ENCODE measurements at places on chromosomes 2 and 18.
A peak's percentile ranks its signal among the peaks of the same experiment; 100 is the strongest.

DNA sequence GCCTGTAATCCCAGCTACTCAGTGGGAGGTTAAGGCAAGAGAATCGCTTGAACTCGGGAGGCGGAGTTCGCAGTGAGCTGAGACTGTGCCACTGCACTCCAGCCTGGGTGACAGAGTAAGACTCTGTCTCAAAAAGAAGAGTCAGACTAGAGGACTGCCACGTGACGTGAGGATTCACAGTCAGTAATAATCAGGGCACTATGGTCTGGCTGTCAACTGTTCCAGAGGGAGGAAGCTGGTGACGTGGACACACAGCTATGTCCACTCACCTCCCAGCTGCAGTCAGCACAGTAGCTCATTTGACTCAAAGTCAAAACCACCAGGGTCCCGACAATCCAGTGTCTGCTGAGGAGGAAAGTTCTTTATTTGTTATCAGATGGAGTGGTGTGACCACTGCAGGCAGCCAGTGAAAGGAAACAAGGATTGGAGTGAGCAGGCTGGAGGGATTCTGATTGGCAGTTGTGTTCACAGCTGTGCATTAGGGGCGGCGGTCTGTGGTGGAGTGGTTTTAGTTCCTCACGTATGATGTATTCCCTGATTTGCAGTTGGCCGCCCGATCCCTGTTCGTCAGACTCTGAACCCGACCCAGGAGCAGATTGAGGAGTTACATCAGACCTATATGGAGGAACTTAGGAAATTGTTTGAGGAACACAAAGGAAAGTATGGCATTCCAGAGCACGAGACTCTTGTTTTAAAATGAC is 37.9 kb downstream of the MOGAT1 start:
- DNase-seq = peak; percentile 93

DNA sequence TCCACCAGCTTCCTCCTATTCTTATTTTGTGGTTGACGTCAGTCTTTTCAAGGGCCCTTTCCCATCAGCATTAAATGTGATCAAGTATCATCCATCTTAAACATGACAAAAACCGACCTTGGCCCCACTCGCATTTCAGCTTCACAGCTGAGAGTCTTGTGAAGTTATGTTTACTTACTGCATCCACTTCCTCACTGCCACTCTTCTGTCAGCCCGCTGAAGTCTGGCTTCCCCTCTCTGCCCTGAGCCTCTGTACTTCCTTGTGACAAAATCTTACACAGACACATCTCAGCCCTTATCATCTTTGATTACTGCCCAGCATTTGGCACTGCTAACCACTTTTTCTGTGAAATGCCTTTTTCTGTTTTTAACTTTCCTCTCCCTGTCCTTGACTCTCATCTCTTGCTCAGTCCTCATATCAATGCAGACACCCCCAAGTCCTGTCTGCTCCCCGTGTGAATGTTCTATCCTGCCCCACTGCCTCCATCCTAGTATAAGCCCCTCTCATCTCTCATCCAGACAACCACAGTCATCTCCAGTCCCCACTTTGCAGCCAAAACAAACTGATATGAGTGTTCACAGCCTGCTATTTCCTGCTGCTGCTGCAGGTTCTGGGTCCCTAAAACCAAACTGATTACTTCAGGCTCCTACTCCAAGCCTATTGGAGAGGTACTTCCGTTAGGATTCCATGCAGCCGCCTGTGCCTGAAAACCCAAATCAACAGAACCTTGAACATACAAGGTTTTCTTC is 31.4 kb downstream of the FOSL2 start:
- DNase-seq = peak; percentile 69

DNA sequence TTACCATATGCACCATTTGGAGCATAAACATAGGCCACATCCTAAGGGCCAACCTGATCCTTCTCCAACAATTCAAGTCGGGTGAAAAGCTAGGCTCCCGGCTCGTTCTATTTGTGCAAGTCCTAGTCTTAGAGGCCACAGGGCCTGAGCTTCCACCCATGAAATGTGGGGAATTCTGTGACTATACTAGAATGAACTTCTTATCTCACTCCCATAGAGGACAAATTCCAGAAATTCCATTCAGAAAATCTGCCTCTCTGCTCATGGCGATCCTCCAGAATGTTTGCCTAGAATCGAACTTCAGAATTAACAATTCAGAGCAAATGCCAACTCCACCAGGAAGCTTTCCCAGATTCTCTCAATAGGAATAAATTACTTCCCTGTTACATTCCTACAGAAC is 187.9 kb downstream of the BCL11A start:
- no peak for DNase-seq

- DNase-seq = no peak
These were observed 468.7 kb upstream of the CDH7 start for GRCh38 chr18:65282096-65282495.

DNA sequence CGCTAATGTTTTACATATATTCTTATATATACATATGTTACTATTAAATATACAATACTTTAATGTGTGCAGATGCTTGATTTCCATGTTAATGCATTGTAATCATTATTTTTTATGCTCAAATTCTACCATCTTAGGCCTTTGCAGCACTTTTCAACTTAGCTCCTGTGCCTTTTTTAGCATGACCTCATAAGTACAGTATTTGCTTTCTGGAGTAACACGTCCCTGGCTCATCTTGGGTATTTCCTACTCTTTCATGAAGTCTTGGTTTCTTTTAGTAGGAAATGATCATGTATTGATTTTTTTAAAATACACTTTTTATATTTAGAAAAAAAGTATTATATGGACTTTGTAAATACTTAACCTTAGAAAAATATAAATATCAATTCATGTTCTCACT is 36.5 kb downstream of the CAB39 start:
- no peak for DNase-seq

DNA sequence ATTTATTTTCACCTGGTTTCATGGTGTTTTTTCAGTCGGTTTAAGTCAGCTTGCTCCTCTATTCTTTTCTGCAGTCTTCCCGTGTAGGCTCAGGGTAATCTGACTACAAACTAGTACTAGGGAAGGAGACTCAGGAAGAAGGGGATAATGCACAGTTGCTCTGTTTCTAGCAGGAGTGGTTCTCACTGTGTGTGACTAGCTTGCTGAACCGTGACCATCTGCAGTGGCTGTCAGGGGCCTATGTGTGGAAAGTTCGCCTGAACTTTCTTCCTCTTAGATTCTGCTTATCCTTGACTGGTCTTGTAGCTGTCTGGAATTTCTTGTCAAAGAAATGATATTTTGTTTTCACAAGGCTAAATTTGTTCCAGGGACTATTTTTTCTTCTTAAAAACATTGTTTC is 46.3 kb upstream of the AQP4 start:
- no peak for DNase-seq

- DNase-seq = no peak
These were observed 23.3 kb downstream of the CHST10 start for GRCh38 chr2:100394111-100394641.

DNA sequence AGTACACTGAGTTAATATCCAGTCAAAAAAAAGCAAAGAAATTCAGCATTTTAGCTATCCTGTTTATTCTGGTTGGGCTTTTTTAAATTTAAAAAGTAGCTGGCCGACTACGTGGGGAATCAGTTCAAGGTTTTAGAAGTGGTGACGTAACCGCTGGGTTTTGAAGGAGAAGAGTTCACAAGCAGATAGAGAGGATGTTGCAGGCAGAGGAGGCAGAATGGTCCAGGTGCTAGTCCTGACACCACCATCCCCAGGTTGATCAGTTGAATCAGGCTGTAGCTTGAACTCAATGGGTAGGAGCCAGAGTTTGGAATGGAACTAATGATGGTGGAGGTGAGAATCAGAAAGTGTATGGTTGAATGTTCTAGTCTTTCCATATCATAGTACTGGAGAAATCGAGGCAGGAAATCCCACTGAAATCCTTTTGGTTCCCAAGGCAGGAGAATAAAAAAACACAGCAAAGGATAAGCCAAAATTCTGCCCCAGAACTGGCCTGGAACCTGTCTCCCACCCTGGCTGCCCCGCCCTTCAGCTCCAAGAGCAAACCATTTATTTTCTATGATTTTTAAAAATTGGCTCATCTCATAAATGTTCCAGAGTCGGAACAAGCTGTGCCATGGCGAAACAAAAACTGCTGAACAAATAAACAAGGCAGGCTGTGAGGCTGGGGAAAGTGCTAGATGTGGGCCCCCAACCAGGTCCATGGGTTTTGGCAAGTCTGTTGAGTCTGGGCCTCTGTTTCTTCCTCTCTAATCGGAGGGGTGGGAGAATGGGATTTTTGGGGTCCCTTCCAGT is 44.0 kb downstream of the SLC4A1AP start:
- no peak for DNase-seq

DNA sequence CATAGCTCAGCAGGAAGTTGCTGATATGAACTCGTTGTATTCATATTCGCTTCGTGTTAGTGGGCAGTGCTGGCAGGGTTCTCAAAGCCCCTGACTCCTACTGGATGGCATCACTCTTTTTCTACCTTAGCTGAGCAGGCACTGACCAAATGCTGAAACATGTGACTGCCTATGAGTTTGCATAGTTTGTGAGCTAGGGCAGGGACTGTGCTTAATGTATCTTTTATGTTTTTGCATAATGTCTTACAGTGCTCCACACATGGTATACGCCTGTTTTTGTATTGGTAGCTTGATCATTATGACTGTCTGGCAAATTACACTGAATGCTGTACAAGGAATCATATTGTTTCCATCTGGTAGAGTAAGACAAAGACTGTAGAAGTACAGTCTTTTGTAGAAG is 305.3 kb downstream of the PARD3B start:
- DNase-seq = no peak

DNA sequence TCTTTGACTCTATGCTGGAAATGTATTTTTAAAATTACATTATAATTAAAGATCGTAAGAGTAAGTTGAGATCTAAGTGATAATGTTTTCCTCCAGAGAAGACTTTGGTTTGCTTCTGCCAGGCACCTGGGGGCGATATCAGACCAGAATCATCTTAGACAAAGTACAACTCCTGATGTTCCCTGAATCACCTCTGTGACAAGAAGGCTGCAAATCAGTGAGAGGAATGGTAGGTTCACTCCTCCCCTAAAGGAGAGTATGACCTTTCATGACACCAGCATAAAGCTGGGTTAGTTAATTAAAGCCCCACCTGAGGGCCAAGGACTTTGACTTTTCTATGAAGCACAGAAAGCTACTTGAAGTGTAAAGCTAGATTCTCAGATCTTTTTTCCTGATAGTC is 114.4 kb upstream of the DTNA start:
- no peak for DNase-seq

DNA sequence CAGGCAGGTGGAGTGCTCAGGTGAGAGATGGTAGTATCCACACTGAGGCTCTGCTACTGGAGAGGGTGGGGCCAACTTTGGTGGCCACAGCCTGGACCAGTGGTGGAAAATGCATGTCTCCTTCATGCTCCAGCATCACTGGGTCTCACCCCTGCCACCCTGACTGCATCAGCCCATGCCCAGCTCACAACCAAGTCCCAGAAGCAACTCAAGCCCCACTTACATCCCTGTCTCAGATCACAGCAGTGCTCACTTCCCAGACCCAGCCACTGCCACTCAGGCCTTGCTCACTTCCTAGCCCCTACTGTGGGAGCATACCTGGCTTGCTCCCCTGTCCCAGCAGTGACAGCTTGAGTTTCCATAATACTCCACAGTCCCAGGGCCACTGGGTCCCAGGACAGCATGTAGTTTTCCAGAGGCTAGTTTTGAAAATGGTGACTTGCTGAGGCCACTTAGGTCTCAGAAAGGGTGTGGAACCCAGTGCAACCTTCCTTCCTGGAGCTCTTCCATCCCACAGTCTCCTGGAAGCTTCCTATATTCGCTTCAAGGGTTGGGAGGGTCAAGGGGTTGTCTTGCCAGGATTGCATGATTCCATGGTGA is 58.8 kb downstream of the GPC1 start:
- DNase-seq = no peak

DNA sequence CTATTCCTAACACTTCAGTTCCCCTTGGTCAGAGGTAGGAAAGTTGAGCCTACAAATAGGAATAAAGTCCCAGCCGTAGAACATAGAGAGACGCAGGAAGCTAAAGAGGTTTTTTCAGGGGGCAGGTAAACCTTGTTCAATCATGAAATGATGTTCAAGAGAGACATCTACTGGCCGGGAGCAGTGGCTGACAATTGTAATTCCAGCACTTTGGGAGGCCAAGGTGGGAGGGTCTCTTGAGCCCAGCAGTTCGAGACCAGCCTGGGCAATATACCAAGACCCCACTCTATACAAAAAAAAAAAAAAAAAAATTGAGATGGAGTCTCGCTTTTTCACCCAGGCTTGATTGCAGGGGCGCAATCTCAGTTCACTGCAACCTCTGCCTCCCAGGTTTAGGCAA is 66.7 kb upstream of the DNAJC10 start:
- DNase-seq = no peak

- no peak for DNase-seq
These were observed 4.7 kb upstream of the CDK5R2 start for GRCh38 chr2:218954541-218955300.

GRCh38 chr2:160551259-160551658 is 57.7 kb upstream of the RBMS1 start:
- DNase-seq = peak; percentile 72

DNA sequence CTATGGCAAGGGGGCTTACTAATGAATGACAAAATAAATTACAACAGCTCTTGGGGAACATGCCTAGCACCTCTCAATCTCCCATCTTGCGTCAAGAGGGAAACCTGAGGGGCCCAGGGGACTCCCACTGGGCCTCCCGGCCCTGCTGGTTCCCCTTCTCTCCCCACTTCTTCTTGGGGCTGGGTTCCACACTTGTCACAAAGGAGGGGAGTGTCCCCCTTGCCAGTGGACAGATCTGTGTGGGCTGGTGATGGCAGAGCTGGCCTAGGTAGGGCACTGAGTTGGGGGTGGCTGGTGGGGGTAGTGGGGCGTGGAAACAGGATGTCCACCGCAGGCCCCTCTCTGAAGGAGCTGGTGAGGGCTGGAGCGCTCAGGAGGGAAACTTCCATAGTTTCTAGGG is 184.0 kb upstream of the HAAO start:
- DNase-seq = peak; percentile 68

DNA sequence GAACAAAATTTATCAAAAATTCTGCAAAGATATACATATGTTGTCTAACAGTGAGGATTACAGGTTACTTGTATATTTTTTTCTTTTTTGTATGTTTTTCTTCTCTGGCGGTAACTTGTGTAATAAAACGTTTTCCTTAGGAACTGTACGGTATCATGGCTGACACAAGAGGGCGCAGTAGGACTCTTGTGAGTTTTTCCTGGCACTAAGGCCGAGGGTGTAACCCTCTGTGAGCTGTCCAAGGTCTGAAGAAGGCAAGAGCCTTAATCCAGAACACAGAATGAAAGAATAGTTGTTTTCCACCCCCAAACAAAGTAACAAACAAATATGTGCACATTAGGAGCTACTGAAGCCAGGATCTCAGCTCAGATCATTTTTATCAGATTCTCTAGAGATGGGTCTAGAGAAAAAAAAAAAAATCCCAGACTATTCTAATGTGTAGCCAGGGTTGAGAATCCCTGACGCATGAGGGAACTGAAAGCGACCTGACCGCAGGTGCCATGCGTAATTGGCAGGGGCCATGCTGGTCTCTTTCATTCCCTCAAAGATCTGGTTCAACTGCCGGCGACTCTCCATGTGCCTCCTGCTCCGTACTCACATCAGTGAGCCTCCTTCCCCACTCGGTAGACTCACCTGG is 27.0 kb downstream of the TMEM200C start:
- peak; percentile 82 for DNase-seq

- DNase-seq = no peak
These were observed 271.0 kb downstream of the TGIF1 start for GRCh38 chr18:3720818-3721545.
